ENCODE measurements at places on chromosomes 5 and 9. TPM values are rescaled to one million over a fixed set of nuclear protein-coding genes. Genes with fewer than 3 reads are reported as not detected.

The DENND4C gene
- 92.3 TPM for total RNA-seq

The HMGXB3 gene
- 38.3 TPM for total RNA-seq

The RGS7BP gene
- total RNA-seq: 11.8 TPM

The ZNG1A gene
- total RNA-seq: 19.4 TPM

DNA sequence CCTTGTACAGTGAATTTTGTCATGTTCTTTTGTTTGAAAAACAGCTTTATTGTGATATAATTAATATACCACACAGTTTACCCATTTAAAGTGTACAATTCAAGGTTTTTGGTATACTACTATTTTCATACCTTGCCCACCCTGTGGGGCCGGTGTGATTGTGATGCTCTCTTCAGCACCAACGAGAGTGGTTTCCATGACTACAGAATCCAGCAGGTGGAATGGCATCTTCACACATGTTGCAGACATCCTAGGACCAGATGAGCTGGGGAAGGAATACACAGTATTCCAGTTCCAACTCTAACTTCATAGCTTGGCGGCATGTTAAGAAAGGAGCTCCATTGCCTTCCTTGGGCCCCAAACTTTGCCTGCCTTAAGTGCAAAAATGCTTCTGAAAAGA lies 7.7 kb upstream of the GPR151 start:
- no peak for DNase-seq
- no peaks in the 10 kb centered on the region for H3K36me3 ChIP-seq
- H3K4me1 ChIP-seq: no peaks in the 10 kb centered on the region
- H3K27me3 ChIP-seq: no peaks in the 10 kb centered on the region
- no peak overlapping the region for H3K4me3 ChIP-seq
